ENCODE measurements at places on chromosomes 5 and 9.

DNA sequence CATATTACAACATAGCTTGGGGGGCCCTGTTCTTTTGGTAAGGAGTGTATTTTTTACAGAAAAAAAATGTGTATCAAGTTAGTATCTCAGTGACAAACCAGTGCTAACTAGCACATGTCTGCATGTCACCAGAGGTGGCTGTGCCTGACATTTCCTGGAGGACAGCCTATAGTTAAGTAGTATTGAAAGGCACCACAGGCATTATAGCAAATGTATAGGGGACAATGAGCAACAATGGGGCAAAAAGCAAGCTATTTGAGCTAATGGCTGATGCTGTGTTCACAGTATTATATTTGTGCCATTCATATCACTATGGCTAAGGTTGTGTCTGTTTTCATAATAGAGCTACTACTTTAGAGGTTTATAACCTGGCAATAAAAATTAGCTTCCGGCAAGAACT, 1644.0 kb downstream of the MAT2B start:
- no peak for DNase-seq

DNA sequence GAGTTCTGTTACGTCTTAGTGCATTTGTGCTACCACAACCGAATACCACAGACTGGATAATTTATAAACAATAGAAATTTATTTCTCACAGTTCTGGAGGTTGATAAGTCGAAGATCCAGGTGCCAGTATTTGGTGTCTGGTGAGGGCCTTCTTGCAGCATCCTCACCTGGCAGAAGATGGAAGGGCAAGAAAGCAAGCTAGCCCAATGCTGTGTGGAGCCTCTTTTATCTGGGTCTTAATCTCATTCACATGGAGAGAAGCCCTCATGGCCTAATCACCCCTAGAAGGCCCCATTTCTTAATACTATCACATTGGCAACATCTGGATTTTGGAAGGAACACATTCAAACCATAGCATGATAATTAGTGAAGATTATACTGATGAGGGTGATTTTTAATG, 159.3 kb downstream of the CHSY3 start:
- no peak for DNase-seq

GRCh38 chr9:98225015-98225442, 30.4 kb downstream of the TBC1D2 start:
- peak; percentile 64 for DNase-seq

DNA sequence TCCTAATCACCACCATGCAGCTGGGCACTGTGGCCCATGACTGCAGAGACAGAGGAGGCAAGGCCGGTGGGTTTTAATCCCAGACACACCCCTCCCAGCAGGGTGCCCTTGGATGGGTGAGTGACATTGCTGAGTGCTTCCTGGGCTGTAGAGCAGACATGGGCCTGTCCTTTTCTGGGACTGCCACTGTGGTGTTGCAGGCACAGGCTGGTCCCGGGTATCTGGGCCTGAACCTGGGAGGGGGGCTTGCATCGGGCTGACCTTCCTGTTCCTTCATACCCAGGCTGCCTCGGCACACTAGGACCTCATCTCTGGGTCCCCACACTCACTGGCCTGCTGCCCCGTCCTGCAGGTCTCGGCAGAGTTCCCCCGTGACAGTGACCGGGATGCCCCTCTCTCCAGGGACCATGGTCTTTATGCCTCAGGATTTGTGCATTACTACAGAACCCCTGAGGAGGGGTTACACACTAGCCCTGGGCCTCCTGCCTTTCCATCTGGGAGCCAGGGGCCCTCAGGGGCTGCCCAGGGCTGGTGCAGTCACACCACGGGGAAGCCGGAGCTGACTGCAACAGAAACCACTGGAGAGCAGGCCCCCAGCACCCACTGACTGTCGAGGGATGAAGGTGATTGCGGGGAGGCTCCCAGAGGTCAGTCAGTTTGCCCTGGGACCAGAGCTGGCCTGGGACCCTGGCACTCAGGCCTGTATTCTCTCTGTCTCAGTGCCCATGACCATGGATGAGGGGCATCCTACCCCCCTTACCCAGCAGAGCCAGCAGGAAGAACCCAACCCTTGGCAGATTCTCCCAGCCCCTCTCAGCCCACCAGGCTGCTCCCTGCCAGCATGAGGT, 8.9 kb upstream of the SLC25A48 start:
- DNase-seq = no peak

DNA sequence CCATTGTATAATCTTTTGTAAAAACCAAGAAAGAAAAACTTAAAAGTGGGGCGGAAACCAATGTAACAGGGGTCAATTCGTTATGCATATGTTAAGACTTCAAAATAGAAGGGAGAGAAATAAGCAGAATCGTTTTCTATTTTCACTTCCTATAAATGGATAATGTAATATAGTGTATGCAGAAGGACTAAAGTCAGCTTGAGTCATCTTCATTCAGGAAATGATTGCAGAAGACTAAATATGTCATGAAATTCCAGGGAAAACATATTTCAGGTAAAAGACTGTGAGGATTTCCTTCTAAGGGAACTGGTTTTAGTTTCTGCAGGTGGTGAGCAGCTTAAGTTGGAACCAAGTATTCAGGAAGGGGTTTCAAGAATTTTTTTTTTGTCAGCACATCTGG, 753.3 kb downstream of the IRX1 start:
- no peak for DNase-seq

DNA sequence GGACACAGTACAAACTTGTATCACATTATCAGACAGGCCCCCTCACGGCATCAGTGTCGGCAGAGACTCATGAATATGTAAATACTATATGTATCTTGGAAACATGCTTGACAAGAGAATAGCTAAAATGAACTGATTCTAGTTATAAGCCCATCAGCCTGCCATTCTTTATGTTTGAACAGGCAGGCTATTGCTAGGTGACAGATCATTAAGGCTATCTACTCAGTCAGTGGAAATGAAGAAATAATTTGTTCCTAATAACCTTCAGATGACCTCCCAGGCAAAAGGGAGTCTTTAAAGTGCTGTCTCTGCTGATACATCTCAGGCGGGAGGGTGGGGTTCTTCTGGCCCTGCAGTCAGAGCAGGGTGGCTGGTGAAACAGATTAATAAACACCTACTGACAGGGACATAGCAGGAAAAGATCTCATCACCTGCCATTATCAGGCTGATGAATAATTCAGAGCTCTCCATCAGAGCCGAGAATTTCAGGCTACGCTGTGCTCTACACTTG, 394.2 kb downstream of the RASEF start:
- no peak for DNase-seq

DNA sequence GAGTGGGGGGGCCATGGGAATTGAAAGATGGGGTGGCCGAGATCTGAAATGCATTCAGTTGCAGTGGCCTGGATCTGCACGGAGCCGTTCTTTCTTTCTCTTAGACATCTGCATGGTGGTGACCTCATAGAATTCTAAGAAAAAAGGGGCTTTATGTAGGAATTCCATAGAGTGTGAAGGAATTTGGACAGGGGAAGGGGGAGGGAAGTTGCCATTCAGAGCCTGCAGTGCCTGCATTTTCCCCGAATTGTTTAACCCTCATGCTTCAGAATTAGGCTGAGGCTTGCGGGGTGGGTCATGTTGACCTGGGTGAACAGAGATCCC, 4.9 kb downstream of the NEK6 start:
- no peak for DNase-seq

DNA sequence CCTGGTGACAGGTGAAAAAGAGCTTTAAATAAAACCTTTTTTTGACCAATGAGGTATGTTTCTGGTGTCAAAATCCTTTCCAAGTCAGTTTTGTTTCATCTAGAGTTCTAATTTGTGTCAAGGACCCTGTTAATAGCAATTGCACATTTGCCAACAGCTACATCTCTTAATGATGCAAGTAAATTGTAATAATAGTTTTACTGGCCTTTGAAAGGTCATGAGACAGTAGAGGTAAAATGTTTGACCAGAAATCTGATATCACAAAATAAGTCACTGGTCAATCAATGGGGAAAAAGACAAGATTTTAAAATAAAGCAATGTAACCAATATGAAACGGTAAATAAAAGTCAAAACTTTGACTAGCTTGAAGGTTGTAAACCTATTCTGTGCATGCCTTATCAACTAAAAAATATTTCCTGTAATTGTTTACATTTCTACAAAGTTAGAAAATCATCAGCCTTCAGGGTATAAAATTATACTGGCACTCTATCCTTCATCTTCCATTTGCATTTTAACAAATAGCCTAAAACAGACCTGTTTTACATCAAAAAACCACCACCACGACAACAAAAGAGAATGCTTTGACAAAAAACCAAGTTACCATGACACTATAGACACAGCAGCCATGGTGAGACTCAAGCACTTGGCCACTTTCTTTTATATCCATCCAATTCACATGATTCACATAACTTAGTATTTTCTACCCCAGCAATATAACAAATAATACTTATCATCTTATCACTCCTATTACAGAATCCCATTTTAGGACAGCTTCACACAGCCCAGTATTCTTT, 3.0 kb downstream of the NADK2 start:
- DNase-seq = no peak

GRCh38 chr5:110038297-110038997, 348.7 kb downstream of the MAN2A1 start:
- DNase-seq = no peak

Data from HuH-7 (cell line).